ENCODE measurements at places on chromosomes 2 and 18.

DNA sequence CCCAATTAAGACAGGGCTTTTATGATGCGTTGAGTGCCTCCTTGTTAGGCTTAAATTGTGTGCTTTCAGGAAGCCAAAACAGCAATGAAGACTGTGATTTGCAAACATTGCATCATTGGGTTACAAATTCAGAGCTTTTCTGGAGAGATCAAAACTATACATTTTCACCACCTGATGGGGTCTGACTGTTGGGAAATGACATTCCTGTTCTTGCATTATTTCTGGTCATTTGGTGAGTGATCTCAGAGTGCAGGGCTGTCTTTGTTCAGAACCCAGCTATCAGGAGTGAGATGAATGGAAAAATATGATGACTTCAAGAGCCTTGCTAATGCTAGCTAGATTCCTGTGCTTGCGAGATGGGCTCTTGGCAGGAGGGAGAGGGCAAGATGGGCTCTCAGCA is 39.1 kb downstream of the SH3RF3 start:
- DNase-seq, result no peak

- DNase-seq, result no peak
Observed at GRCh38 chr2:136927156-136927555, 161.8 kb downstream of the THSD7B start.

- peak; percentile 27 for DNase-seq
Observed at GRCh38 chr2:100976645-100977391, 25.3 kb upstream of the RPL31 start.

- no peak for DNase-seq
Observed at GRCh38 chr18:1796636-1797035, 774.7 kb downstream of the METTL4 start.

DNA sequence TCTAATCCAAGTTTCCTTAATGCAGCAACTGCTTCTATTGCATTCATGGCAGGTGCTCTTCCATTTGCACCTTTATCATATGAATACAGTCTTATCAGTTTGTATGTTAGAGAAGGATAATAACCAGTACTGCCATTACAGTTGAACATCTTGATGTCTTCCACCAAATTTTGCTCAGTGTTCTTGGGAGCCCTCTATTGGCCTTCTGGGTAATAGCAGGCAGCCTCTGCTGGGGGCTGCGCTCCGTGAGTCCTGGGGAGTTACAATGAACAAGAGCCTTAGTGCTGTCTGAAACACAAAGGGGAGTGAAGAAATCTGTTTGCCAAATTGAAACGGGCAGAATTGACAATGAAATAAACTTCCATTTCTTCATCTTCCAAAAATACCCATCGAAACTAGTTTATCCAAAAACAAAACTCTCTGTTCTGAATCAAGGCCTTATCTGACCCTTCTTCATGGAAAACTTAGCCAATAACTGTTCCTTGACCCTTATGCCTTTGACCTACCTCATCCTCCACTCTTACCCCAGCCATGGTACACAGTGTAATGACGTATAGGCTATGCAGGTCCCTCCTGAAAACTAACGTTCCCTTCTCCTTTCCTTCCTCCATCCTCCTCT is 79.9 kb downstream of the ALK start:
- peak; percentile 26 for DNase-seq

GRCh38 chr2:238285653-238286082 is 2.7 kb downstream of the PER2 start:
- peak; percentile 97 for DNase-seq

DNA sequence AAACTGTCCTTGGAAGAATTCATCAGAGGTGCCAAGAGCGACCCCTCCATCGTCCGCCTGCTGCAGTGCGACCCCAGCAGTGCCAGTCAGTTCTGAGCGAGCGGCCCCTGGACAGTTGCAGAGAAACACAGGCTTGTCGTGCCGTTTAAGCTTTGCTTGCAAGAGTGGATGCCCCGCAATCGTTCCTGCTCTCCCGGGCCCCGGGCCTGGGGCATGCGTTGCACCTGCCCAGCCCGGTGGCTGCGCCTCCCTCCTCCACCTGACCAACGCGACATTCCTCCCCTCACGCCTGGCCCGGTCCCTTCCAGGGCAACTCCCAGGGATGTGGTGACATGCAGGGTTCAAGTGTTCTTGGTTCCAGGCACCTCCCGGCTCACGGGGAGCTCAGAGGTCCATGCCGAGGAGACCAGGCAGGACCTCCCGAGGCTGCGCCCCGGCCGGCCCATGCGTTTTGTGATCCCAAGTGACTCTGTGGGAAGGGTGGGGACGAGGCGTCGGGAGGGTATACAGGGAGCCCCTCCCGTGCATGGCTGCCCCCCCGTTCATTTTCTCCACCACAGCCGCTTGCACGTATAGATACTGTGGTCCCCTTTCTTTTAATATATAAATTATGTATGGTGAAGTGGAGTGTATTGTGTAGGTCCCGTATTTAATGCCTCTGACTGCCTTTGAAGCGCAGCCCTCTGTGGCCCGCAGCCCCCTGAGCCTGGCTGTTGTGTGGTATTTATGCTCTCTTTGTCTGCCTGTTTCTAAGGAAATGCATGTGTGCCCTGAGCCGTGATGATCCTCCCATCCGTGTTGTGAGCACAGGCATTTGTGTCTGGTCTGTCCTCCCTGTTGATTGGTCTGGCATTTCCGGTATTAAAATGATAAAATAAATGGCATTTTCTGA is 21.2 kb downstream of the ODC1 start:
- DNase-seq, result no peak

DNA sequence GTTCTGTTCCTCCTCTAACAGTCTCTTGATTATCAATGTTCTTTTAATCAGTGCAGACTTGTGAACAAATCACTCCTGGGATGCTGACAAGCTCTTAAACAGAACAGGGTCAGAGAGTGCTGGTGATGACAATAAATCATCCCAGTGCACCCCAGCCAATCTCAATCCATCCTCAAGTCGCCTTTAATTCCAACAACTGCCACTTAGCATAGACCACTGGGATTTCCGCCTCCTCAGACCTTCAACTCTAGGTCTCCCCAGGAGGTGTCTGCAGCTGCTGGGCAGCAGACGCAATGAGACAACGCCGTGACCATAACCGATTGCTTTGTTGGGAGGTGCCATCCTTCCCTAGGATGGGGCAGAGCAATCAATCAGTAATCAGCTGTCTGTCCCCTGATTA is 184.2 kb upstream of the ACAA2 start:
- no peak for DNase-seq

GRCh38 chr2:52810460-52810859 is 957.1 kb upstream of the CHAC2 start:
- DNase-seq, result peak; percentile 32

DNA sequence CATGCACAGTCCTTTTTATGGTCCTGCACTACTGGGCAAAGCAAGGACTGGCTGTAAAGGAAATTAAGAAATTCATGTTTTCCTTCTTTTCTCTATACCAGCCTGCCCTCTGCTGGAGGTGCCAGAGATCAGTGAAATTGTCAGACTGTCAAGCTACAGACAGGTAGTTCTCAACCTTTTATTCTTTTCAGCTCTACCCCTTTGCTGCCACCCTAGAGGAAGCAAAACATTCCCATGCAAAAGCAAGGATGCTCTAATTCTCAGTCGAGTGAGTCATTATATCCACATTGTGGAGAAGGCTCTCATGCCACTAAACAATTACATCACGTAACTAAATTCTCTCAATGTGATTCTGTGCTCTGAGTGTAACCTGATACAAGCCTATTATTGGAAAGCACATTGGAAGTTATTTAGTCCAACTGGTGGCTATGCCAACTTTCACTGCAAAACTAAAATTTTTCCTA is 25.0 kb upstream of the RAPGEF4 start:
- peak; percentile 61 for DNase-seq

- DNase-seq, result no peak
Observed at GRCh38 chr2:241350878-241351639, 5.0 kb upstream of the FARP2 start.

- DNase-seq, result peak; percentile 78
Observed at GRCh38 chr2:27085673-27086089, 891 bp upstream of the KHK start.

GRCh38 chr2:74806920-74807319 is 27.0 kb upstream of the HK2 start:
- peak; percentile 72 for DNase-seq

DNA sequence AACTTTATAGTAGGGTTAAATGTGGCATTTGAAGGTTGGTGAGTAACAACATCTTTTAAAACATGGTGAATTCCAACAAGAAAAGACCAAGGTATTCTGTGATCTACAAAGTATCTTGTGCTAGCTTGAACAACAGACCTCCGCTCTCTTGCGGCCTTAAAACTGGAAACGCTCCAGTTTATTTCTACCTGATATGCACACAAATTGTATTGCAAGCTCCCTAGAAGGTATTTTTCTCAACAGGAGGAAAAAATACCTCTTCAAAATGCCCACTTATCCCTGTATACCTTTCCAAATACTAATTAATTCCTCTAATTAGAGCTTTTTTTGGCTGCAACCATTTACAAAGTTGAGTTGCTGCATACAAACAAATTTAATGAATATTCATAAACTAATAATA is 69.5 kb downstream of the KCNH7 start:
- peak; percentile 2 for DNase-seq

DNA sequence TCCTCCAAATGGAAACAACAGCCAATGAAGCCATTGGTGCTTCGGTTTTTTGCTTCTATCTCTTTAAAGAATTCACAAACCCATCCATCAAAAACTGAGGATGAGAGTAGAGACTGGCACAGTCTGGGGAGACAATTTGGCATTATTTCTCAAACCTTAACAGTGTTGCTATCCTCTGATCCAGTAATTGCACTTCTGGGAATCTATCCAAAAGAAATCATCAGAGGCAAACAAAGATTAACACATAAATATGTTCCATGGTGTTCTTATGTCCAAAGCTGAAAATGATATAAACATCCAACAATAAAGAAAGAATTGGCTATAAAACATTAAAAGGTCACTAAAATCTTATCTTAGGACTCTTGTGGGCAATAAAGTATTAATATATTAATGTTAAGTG is 35.1 kb downstream of the REEP1 start:
- DNase-seq, result no peak

- no peak for DNase-seq
Observed at GRCh38 chr2:10038716-10039115, 4.6 kb upstream of the KLF11 start.

DNA sequence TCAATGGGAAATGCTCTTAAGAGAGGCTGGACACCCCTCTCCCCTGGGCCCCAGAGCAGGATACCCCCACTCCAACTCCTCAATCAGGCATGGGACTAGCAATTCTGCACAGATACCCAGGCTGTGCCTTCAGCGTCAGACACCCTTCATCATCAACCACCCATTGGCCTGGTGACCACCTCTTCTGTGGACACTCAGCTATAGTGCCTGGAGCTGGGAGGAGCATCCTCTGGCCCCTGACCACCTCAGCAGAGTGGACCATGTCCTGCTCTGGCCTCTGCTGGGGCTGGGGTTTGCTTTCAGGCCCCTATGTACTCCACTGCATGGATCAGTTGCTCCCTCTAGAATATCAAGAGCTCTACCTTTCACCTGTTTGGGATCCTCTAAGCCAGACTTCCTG is 35.1 kb downstream of the TGFA start:
- DNase-seq, result no peak

GRCh38 chr2:206979365-206979764 is 40.0 kb downstream of the CPO start:
- no peak for DNase-seq

DNA sequence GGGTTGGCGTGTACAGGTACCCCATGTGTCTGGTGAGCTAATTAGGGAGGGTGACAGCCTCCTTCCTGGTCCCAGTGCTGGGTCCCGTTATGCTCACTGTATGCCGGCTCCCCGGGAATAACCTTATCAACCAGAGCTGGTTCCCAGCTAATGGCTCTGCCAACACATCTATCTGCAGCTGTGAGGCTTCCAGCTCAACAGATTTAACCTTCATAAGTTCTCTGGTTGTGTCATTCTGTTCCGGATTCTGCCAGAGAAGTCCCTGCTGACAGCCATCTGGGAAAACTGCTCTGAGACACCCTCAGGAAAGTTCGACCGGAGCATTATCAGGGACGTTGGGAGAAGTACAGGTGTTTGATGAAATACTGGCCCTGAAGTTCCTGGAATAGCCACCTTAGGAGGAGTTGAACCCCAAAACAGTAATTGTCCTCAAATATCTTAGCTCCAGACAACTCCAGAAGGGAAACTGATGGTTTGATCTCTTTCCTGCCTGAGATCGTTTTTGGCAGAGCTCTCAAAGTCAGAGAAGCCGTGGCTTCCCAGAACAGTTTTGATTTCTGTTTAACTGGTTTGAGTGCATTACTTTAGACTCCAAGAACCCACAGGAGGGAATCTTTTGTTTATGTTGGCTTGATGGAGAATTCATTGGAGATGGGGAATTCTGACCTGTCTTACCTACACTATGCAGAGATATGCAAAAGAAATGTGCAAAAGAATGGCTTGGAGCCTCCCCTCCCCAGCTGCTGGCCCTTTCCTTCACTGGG is 39.4 kb upstream of the TXNDC2 start:
- DNase-seq, result peak; percentile 71

DNA sequence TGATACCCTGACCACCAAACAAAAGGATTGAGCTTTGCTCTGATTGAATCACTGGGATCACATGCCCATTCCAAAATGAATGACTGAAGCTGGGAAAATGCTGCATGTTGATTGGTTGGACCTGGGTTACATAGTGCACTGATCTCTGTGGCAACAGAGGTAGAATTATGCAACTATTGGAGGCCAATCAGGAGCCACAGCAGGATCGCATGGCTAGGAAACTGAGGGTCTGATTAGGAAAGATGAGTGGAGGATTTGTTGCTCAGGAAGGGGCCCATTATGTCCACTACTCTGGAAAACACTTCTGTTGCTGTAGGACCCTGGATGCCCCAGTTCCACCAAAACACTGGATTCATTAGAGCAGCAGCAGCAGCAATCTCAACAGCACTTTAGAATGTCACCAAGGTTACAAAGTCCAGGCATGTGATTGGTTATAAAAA is 25.9 kb upstream of the SGPP2 start:
- DNase-seq, result no peak

DNA sequence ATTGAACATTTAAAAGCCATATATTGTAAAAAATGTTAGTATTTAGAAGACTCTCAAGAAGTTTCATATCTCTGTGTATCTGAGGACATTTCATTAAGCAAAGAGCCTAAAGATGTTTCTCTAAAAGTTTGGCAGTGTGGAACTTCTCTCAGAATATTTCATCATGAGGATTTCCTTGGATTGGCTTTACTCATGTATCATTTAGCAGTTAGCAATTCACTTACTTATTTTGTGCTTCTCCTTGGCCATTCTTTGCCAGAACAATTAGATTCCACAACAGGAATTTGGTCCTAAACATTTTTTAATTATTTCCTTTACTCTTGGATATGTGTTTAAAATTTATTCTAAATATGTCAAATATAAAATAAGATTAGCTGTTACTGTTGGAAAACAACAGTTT is 345.0 kb upstream of the LRRTM4 start:
- no peak for DNase-seq

All from muscle of leg (tissue), 16 donors.